GM12865 (cell line): ENCODE measurements at places on chromosomes 12 and 14.

DNA sequence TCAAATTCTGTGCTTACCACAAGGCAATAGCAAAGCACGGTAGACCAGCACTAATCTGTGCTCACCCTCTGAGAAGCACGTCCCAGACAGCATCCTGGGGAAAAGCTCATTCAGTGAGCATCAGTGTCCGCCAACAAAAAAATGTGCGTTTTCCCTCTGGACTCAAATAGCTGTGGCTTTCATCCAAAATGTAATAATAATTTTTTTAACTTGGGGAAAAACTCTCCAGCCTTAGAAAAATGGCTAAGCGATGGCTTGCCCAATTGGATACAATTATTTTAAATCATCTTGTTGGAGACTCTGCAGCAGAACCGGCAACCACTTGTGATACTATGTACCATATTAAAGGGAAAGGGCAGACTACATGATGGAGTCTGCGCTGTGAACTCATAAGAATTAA is 1.1 kb upstream of the KRT77 start:
- no peak for DNase-seq

DNA sequence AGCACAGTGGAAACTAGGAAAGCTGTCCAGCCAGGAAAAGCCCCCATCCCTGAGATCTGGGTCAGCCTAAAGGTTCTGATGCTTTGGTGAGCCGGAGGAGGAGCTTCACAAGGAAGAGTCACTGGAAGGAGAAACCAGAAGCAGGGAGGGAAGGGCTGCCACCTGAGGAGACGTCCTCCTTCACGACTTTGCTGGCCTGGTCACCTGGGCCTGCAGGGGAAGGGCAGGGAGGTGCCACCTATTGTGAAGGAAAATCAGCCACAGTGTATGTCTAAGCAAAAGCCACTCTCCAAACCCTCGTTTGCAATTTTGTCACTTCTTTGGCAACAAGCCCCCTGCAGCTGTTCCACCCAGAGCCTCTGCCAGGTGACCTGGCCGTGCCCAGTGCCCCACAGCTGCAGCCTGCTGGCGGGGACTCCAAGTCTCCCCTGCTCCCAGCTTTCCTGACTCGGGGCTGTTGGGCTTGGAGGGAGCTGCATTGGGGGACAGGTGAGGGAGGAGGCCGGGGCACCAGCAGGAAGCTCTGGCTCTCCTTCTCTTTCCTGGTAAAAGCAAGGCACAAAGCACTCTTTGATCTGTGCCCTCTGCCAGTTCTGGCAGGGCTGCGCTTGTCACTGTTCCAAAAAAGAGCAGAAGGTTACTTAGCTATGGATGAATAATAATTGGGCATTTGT is 120.9 kb upstream of the BCL2L14 start:
- no peak for DNase-seq

- DNase-seq = no peak
Observed at GRCh38 chr14:89175881-89176799, 240.9 kb downstream of the FOXN3 start.

DNA sequence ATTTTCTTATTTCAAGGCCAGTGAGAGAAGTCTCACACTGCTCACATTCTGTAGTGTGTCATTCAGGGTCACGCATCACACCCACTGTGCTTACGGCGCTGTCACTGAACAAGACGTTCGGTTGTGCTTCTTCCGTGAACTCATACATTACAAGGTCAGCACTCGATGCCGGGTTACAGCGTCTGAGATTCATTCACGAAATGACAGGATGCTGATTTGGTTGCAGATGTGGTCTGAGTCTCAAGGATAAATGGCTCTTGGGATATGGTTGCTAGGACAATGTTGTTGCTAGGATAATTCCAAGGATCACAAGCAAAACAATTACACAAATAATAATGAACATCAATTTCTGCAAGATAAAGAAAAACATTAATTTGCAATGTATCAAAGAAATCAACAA is 47.4 kb downstream of the STX2 start:
- DNase-seq = no peak

- no peak for DNase-seq
Observed at GRCh38 chr12:58458102-58458501, 462.2 kb downstream of the LRIG3 start.

- peak; percentile 38 for DNase-seq
Observed at GRCh38 chr12:124713041-124713435, 145.6 kb upstream of the NCOR2 start.

DNA sequence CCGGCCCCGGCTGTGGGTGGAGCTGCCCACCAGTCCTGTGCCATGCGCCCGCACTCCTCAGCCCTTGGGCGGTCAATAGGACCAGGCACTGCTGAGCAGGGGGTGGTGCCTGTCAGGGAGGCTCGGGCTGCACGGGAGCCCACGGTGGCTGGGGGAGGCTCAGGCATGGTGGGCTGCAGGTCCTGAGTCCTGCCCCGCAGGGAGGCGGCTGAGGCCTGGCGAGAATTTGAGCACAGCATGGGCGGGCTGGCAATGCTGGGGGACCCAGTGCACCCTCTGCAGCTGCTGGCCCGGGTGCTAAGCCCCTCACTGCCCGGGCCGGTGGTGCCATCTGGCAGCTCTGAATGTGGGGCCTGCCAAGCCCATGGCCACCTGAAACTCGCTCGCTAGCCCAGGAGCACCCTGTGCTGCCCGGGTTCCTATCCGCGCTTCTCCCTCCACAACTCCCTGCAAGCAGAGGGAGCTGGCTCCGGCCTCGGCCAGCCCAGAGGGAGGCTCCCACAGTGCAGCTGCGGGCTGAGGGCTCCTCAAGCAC is 1371.1 kb downstream of the FSCB start:
- DNase-seq = no peak

DNA sequence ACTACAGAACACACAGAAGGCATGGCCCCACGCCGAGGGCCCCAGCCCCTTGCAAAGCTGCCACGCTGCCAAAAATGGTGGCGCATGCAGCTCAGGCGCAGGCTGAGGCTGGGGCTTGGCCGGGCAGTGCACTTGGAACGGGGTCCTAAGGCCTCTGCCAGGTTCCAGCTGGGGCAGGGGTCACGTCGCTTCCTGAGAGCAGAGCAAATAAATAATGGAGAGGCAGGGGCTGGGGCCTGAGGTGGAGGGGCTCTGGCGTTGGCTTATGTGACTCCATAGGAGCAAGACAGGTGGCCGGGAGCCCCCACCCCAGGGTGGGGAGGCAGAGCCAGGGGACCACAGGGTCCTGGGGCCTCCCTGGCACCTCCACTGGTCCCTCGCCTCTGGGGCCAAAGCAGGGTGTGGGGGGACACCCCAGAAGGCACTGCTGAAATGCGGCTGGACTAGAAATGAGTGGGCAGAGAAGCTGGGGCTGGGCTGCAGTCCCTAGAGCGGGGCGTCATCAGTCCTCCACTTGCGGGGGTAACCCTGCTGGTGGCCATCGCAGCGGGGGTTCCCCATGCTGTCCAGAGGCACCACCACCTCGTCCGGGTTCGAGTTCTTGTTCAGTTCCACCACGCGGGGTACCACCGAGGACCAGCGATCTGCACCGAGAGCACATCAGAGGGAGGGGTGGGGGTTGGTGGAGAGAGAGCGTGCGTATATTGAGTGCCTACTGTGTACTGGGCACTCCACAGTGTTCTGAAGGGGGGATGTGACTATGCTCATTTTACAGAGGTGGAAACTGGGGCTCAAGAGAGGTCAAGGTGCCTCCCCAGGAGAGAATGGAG is 49.8 kb downstream of the TRPV4 start:
- no peak for DNase-seq

DNA sequence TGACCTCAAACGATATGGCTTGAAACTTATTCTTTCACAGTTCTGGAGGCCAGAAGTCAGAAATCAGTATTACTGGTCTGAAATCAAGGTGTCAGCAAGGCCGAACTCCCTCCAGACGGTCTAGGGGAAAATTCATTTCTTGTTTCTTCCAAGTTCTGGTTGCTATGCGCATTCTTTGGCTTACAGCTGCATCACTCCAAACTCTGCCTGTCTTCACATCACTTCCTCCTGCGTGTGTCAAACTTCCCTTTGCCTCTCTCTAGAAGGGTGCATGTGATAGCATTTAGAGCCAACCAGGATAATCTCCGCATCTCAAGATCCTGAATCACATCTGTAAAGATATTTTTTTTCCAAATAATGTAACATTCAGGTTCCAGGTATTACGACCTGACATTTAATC is 62.8 kb downstream of the DENND5B start:
- no peak for DNase-seq

DNA sequence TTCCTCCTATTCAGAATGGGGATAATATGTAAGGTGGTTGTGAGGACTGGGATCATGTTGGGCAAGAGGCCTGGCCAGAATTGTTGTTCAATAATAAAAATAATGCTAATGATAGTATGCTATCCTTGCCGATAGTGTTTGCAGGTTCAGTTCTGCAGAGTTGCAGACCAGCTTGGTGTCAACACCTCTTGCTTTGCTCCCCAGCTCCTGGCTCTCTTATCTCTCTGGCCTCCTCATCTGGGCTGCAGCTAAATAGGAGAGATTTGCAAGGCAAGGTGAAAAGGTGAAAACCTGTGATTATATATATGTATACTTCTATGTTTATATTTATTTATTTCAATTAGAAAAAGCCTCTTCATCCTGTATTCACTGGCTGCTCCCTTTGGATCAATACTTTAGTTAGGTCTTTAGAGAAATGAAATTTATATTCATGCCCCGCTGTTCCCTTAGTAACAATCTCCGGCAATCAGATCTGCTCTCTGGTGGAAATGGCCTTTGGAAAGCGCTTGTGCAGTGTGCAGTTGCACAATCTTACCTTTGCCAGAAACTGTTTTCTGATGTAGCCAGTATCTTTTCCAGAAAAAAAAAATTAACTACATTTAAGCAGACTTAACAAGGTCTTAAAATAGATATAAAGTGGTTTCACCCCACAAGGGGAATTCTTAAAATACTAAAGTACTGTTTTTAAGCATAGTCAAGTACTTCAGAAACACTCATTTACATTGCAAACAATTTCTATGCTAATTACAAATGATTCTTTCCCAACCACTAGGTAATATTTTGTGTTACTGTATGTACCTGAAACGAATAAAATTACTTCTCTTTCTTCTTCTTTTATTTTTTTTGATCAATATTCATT is 19.1 kb upstream of the ACVR1B start:
- DNase-seq = no peak

GRCh38 chr12:17304503-17305347 is 698.8 kb upstream of the LMO3 start:
- no peak for DNase-seq

- no peak for DNase-seq
Observed at GRCh38 chr12:51871918-51872688, 15.8 kb upstream of the ANKRD33 start.

GRCh38 chr12:65529771-65530435 is 251.4 kb downstream of the MSRB3 start:
- no peak for DNase-seq

DNA sequence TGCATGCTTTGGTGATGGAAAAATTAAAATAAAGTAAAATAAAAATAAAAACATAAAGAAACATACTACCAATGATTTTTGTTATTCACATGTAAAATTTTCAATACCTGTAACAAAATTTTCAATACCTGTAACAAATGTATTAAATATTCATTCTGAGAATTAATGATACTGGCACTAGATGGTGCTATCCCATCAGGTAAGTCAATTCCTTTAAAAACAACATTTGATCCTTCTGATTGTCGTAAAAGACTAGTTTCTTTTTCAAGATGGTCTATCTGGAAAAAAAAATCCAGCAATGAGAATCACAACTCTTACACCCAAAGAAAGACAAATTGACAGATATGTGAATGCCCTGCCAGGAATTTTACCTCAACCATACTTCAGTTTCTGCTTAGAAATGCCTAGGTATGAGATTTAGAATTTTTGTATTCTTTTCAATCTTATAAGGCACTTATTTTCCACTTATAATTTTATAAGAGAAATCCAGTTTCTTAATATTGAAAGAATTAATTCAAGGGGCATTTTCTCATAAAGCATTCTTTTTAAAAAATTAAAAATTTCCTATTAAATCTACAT is 30.7 kb downstream of the CEP290 start:
- peak; percentile 44 for DNase-seq

DNA sequence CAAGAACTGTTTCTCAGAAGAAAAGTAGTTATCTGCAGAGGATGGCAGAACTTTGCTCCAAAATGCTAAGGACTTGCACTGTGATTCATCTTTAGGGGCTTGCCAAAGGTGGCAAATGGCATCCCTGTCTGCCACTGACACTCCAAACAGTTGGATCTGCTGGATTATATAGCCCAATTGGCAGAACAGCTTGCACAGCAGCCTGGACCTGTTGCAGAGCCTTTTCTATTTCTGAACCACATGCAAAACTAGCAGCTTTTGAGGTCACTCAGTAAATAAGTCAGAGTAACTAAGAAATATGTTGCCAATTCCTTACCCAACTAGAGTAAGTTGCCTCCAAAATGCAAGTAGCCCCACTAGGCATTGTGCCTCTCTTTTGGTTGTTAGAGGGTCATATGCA is 397.5 kb upstream of the NOVA1 start:
- no peak for DNase-seq

GRCh38 chr12:6753772-6754356 is 923 bp upstream of the MLF2 start:
- DNase-seq = no peak

- peak; percentile 92 for DNase-seq
Observed at GRCh38 chr12:110670161-110670701, 18.7 kb downstream of the HVCN1 start.

DNA sequence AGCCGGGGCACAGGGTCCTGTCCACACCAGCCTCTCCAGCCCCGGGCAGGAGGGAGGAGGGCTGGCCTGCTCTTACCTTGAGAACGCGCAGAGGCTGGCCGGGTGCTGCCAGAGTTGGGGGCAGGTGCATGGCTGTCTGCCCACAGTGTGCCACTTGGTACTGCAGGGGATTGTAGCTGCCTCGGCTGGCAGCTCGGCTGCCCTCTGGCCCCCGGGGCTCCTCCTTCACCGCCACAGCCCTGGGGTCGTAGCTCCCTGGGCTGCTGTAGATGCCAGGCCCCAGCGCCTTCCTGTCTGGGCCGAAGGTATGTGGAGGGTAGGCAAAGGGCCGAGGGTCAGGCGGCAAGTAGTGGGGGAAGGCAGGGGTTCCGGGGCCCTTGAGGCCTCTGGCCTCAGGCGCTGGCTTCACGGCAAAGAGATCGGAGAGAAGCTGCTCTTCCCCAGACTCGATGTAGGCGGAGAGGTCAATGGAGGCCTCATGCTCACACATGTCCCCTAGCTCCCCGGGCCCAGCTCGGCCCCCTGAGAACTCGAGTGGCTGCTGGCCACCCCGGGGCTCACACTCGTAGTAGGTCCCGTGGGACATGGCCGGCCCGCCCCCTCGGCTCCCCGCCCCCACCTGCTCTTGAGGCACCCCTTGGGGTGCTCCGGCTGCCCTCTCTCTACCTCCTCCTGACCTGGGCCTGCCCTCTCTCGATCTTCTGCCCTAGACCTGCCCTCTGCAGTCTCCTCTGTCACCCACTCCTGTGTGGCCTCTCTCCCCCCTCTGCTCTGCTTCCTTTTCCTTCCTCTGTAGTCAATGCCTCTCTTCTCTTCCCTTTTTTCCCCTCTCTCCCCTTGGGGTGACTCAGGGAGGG is at the start of gene CEBPE:
TSS of gene CEBPE (minus strand) at position 750 of the 857 bp plus-strand sequence. CDS start at position 586, 164 bp downstream.
- no peak for DNase-seq

GRCh38 chr14:75147423-75148071 is 20.7 kb upstream of the NEK9 start:
- DNase-seq = no peak
